Substantia nigra (tissue), 51 donors: ENCODE measurements at places on chromosomes 2 and 18.

DNA sequence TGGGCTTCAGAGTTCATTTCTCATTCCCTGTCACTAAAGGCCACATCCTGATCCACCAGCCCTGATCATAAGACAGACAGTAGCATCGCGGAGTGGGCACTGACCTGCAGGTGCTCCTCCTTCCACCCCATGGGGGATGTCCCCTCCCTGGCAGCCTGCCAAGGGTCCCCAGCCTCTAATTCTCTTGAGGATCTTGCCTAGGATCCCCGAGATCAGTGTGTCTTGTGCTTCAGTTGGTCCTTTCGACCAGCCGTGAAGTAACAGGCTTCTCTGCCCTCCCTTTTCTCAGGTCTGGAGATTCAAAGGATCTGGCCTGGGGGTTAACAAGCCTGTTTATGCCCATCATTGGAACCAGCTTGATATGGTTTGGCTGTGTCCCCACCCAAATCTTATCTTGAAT, 74.5 kb downstream of the ALPK2 start:
- no peak for DNase-seq

DNA sequence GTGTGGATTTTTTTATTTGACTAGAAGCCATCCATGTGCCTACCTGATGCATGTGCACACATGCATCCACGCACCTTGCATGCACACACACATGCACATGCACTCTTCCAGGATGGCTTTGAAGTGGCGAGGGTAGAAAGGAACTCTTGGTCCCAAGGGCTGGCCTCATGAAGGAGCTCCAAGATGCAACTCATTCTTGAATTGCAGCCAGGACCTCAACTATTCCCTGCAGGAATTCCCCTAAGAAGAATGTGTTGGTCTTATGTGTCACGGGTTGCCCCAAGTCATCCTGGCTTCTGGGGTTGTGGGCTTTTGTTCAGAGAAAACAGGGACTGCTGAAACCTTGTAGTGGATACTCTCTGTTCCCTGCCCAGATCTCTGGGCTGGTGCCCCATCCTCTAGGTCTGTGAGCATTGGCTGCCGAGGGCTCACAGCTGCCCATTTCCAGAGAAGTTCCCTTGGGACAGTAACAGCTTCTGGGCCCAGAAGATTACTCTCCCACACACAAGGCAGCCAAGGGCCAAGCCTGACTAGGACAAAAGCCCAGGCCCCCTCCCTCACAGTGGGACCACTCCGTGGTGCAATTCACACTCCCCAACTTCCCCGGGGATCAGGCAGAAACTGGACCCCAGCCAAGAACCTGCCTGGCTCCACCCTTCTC, 137.6 kb downstream of the COPS8 start:
- DNase-seq = no peak

DNA sequence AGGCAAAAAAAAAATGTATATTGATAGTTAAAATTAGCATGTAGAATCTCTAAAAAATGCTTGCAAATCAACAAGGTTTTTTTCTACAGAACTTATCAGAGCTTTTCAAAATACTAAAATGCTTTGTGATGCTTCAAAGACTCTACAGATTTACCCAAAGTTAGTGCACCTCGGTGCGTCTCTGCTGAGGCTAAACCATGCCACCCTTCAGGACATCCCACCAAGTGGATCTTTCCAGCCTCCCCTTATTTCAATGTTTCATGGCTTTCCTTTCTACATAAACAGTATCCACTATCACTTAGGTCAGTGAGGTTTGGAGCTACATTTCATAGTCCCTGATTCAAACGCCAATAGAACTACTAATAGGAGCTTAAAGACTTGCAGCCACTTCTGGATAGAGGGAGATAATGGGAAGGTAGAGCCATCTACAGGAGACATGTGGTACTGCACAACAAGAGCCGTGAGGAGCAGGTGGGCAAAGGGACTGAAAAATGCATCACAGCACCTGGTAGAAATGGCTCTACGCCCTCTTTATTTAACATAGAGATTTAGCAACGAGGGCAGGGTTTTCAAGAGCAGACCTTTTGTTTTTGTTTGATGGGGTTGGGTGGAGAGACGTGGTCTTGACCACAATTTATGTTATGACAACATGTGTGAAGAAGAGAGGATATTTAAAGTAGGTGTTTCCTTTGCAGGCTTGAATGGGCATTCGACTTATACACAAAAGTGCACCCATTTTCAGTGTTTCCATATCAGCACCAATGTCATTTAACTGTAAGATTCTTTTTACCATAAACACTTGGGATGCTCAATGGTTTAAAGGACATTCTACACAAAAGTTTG, 56.1 kb upstream of the SLC35G4 start:
- no peak for DNase-seq

DNA sequence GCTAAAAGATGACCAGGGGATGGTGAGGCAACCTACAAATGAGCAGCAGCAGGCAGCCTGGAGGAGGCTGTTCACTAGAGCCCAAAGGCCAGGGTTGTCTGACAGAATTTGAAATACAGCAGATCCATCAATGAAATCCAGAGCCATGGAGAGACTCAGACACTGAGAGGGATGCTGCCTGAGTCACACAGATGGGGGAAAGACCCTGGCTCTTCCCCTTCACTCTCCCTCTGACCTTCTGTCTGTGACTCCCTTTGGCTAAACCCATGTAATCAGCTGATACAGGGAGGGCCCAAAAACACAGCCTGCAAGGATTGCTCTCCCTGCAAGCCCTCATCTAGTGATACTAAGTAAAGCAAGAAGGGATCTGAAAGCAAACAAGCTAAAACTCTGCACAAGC, 166.5 kb upstream of the SPOPL start:
- no peak for DNase-seq

DNA sequence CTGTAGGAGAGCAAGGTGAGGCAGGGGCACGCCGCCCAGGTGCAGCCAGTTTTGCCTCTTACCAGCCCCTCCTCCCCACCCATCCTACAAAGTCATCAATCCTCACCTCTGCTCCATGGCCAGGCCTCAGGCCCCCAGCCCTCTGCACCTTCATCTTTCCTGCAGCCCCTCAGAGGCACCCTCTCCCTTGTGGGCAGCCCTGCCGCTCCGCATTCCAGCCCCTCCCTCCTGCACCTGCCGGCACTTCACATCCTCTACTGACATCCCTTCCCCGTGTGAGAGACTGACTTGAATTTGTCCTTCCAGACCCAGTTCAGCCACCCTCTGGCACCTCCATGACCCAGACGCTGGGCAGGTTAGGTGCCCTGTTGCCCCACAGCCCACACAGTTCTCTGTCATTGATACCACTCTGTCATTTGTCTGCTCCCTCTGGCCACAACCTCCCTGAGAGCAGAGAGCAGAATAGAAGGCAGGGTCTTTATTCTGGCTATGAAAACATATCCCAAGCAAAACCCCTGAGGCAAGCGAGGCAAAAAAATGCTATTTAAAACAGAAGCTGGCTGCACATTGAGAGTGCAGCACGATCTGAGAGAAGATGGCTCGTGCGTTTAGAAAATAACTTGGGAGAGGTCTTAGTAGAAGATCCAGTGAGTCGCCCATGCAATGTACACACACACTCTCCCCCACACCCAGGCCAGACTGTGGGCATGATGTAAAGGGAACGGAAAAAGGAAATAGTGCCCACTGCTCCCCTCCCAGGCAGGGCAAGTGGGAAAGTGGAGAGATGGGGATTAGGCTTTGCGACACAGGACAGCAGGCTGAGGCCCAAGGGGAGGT, 25.9 kb downstream of the SDC1 start:
- no peak for DNase-seq

- no peak for DNase-seq
Measured at GRCh38 chr2:161418275-161418714, 2.2 kb downstream of the TBR1 start.

DNA sequence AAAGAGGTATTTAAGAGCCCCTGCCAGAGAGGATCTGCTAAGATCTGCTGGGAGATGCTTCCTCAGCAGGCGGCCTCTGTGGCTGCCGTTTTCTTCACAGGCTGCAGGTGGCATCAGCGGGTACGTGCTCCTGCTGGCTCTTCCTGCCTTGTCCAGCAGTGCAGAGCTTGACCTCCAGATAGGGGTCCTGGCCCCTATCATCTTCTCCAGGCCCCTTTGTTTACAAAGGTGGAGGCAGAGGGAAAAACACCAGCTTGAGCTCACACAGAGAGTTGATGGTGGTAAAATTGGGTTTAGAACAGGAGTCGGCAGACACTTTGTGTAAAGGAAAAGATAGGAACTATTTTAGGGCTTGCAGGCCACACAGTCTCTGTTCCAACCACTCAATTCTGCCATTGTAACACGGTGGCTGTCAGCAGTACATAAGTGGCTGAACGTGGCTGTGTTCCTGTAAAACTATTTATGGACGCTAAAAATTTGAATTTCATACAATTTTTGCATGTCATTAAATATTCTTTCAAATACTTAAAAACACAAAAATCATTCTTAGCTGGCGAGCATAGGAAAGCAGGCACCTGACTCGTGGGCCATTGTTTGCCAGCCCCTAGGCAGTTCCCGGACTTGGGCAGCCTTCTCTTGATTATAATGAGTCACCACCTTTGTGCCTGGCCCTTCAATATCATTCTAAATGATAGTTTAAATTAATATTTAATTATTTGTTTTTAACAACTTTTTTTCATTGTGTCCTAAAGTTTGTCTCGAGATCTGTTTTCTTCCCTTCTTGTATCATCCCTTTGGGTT, 98.2 kb upstream of the B3GNT7 start:
- no peak for DNase-seq

DNA sequence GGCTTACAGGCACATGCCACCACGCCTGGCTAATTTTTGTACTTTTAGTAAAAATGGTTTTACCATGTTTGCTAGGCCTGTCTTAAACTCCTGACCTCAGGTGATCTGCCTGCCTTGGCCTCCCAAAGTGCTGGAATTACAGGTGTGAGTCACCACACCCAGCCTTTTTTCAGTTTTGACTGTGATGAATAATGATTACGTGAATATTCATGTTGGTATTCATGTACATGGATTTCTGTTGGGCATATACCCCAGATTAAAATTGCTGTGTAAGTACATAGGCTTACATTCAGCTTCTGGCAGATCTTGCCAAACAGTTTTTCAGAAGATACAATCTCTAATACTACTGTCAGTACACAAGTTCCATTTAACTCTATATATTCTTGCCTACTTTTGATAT, 20.9 kb downstream of the SLC39A10 start:
- no peak for DNase-seq

GRCh38 chr18:74597034-74597661, 522 bp upstream of the ZNF407 start:
- DNase-seq = peak; percentile 51

DNA sequence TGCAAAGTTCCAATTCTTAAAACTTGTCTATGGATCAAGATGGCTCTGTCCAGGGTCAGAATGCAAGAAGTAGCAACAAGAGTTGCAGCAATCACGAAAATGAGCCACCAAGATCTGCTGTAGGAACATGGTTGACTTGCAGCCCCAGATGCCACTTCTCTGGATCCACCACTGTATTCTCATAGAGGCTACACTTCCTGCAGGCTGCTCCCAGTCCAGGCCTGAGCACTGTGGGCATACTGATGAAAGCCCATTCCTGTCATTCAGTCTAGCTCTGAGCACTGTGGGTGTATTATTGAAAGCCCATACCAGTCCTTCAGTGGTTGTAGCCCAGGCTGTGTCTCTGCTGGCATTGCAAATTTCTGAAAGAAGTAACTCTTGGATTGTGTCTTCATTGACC, 213.9 kb upstream of the AGAP1 start:
- no peak for DNase-seq

- DNase-seq = no peak
Measured at GRCh38 chr18:69961718-69962117, 14.0 kb upstream of the CD226 start.

GRCh38 chr2:145284551-145284950, 764.6 kb upstream of the ZEB2 start:
- DNase-seq = no peak

DNA sequence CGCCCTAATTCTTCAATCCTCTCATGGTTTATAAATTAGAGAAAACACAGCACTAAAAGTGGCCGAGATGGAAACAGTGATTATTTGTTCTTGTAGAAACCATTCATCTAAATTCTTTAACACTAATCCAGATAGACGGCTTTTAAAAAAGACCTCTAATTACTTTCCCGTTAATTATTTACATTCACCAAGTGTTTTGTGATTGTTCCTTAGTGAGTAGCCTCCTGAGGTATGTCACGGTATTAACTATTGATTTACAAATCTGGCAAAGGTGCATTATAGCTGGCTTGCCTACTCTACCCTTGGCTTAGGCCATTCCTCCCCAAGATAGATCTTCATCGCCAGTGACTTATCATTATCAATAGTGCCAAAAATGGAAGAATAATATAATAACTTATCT, 436.4 kb upstream of the ST6GAL2 start:
- no peak for DNase-seq

- no peak for DNase-seq
Measured at GRCh38 chr2:225004597-225004996, 37.7 kb downstream of the DOCK10 start.

DNA sequence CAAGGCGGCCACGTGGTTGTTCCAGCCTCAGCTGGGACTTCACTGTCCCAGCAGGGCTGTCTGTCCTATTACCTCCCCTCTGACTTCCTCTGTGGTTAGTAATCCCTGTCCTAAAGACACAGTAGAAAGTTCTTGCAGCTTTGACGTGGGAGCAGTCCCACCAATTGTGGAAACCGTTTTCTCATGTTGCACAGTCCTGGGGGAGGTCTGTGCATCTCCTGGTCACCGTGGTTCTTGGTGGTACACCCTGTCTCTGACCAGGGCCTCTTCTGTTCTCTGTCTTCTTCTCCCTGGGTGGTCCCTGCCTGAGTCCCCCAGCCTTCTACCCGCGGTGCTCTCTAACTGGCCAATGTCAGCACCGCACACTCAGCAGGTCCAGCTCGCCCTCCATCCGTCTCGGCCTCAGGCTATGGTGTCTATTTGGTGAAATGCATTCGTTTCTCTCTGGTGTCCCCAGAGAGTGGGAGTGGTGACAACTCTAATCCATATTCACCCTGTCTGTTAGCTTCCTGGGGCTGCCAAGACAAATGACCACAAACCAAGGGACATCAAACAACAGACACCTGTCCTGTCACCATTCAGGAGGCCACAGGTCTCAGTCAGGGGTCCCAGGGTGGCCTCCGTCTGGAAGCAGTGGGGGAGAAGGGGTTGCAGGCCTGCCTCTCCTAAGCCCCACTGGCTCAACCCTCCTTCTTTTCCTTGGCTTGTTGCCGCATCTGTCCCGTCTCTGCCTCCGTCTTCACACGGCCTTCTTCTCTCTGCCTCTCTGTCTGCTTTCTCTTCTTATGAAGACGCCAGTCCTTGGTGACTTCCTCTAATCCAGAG, 99.8 kb downstream of the SH3BP4 start:
- DNase-seq = no peak

DNA sequence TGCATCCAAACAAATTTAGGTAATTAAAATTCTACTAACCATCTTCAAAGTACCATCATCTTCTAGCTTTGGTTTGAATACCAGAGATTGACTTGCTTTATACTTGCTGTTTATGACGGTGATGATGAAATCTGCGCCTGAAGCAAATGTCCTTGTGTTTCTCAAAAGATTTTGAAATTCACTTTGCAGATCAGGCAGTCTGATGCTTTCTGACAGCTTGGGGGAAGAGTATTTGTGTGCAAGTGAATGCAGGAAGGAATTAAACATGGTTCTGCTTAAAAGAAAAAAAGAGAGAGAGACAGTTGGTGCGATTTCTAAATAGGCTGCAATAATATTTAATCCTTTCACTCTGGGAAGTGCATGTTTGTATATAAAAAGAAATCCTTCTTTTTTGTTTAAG, 29.6 kb downstream of the CSRNP3 start:
- no peak for DNase-seq

GRCh38 chr18:25982961-25983360, 107.5 kb downstream of the SS18 start:
- no peak for DNase-seq
